Daoy (cell line): ENCODE measurements at places on chromosomes 5 and 9. TPM values are rescaled to one million over a fixed set of nuclear protein-coding genes. Genes with fewer than 3 reads are reported as not detected.

TAL2 gene
- total RNA-seq = 0.46 TPM in 1 of 2 replicates, not detected in the other

CDC25C gene
- total RNA-seq = 57.4 and 60.2 TPM in 2 replicates

URM1 gene
- 58.5 and 83.0 TPM in 2 replicates for total RNA-seq

FAM200C gene
- 8.5 and 10.3 TPM in 2 replicates for total RNA-seq

ROPN1L gene
- 0.40 TPM in 1 of 2 replicates, not detected in the other for total RNA-seq

ROR2 gene
- 1.8 and 2.8 TPM in 2 replicates for total RNA-seq

CAVIN4 gene
- total RNA-seq = 2.2 and 3.5 TPM in 2 replicates

CER1 gene
- total RNA-seq = not detected in 2 replicates

APBA1 gene
- total RNA-seq = 1.7 and 6.7 TPM in 2 replicates

PCDHGC5 gene
- 0.06 and 0.09 TPM in 2 replicates for total RNA-seq

GABBR2 gene
- 0.74 and 1.5 TPM in 2 replicates for total RNA-seq

PTGES gene
- 3.9 and 4.5 TPM in 2 replicates for total RNA-seq

ANKRD31 gene
- 0.11 TPM in 1 of 2 replicates, not detected in the other for total RNA-seq

STPG3 gene
- not detected in 2 replicates for total RNA-seq

BTNL8 gene
- total RNA-seq = not detected in 2 replicates

DOCK2 gene
- 9.3 and 13.3 TPM in 2 replicates for total RNA-seq

KCNIP1 gene
- 1.9 and 3.9 TPM in 2 replicates for total RNA-seq

GABRA1 gene
- total RNA-seq = 1.9 and 9.7 TPM in 2 replicates

FOXB2 gene
- not detected in 2 replicates for total RNA-seq

CAMK4 gene
- 20.1 and 28.1 TPM in 2 replicates for total RNA-seq

FAM120AOS gene
- 37.0 and 60.6 TPM in 2 replicates for total RNA-seq

DBH gene
- total RNA-seq = not detected in 2 replicates

HCN1 gene
- total RNA-seq = not detected in 2 replicates

SEMA6A gene
- total RNA-seq = 0.34 and 4.9 TPM in 2 replicates

IGIP gene
- 1.6 and 1.8 TPM in 2 replicates for total RNA-seq

DCTN3 gene
- total RNA-seq = 99.6 and 157 TPM in 2 replicates

BHMT2 gene
- 3.4 and 8.0 TPM in 2 replicates for total RNA-seq

MYO10 gene
- total RNA-seq = 42.9 and 64.0 TPM in 2 replicates

KLHL3 gene
- 0.15 and 0.80 TPM in 2 replicates for total RNA-seq

ZNF474 gene
- total RNA-seq = 0.92 and 1.8 TPM in 2 replicates

GFI1B gene
- total RNA-seq = not detected in 2 replicates

PCDHGA5 gene
- 0.23 and 0.39 TPM in 2 replicates for total RNA-seq

PCDHGA12 gene
- not detected in 2 replicates for total RNA-seq

MYOZ3 gene
- 0.09 TPM in 1 of 2 replicates, not detected in the other for total RNA-seq

ANKRD55 gene
- not detected in 2 replicates for total RNA-seq

SLC24A2 gene
- 0.21 TPM in 1 of 2 replicates, not detected in the other for total RNA-seq

TMEM171 gene
- 1.5 and 4.6 TPM in 2 replicates for total RNA-seq

FAM169A gene
- total RNA-seq = 26.8 and 38.2 TPM in 2 replicates

GARIN3 gene
- total RNA-seq = not detected in 2 replicates

ENTREP1 gene
- total RNA-seq = 0.74 TPM in 1 of 2 replicates, not detected in the other

CAST gene
- total RNA-seq = 124 and 134 TPM in 2 replicates

ADCY2 gene
- 0.48 and 0.86 TPM in 2 replicates for total RNA-seq

OR1J2 gene
- not detected in 2 replicates for total RNA-seq

MZB1 gene
- not detected in 2 replicates for total RNA-seq

ZNF354B gene
- total RNA-seq = 6.1 and 8.9 TPM in 2 replicates

LRRC19 gene
- not detected in 2 replicates for total RNA-seq

OTP gene
- 0.36 TPM in 1 of 2 replicates, not detected in the other for total RNA-seq

FAM151B gene
- total RNA-seq = 4.3 and 7.0 TPM in 2 replicates

TNFSF8 gene
- total RNA-seq = not detected in 2 replicates

ZDHHC12 gene
- 62.3 and 78.8 TPM in 2 replicates for total RNA-seq

SLC6A18 gene
- not detected in 2 replicates for total RNA-seq

CORO2A gene
- total RNA-seq = 1.8 and 2.1 TPM in 2 replicates

LCN2 gene
- not detected in 2 replicates for total RNA-seq

SAXO1 gene
- not detected in 2 replicates for total RNA-seq

DNAH5 gene
- 6.1 and 12.3 TPM in 2 replicates for total RNA-seq

CATSPER3 gene
- 0.06 TPM in 1 of 2 replicates, not detected in the other for total RNA-seq

PCDHB2 gene
- 12.1 and 22.4 TPM in 2 replicates for total RNA-seq
